ENCODE measurements at places on chromosomes 2 and 18.

GRCh38 chr2:19576411-19576810 lies 218.0 kb upstream of the OSR1 start:
- DNase-seq: no peak

GRCh38 chr18:74936343-74936742 lies 272.6 kb downstream of the PTGR3 start:
- no peak for DNase-seq

- DNase-seq: no peak
These were observed 902 bp downstream of the MCFD2 start for GRCh38 chr2:46914578-46915230.

DNA sequence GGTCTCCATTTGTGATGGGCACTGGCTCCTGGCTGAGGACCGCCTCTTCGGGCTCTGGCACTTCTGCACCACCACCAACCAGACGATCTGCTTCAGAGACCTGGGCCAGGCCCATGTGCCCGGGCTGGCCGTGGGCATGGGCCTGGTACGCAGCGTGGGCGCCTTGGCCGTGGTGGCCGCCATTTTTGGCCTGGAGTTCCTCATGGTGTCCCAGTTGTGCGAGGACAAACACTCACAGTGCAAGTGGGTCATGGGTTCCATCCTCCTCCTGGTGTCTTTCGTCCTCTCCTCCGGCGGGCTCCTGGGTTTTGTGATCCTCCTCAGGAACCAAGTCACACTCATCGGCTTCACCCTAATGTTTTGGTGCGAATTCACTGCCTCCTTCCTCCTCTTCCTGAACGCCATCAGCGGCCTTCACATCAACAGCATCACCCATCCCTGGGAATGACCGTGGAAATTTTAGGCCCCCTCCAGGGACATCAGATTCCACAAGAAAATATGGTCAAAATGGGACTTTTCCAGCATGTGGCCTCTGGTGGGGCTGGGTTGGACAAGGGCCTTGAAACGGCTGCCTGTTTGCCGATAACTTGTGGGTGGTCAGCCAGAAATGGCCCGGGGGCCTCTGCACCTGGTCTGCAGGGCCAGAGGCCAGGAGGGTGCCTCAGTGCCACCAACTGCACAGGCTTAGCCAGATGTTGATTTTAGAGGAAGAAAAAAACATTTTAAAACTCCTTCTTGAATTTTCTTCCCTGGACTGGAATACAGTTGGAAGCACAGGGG lies 5.5 kb downstream of the TMEM37 start:
- DNase-seq: no peak

GRCh38 chr2:73281244-73281643 lies 3.0 kb downstream of the FBXO41 start:
- no peak for DNase-seq

GRCh38 chr18:38932752-38933151 lies 1367.2 kb upstream of the CELF4 start:
- no peak for DNase-seq

Data from HL-60 (cell line).